ENCODE measurements at places on chromosomes 3 and 15.

DNA sequence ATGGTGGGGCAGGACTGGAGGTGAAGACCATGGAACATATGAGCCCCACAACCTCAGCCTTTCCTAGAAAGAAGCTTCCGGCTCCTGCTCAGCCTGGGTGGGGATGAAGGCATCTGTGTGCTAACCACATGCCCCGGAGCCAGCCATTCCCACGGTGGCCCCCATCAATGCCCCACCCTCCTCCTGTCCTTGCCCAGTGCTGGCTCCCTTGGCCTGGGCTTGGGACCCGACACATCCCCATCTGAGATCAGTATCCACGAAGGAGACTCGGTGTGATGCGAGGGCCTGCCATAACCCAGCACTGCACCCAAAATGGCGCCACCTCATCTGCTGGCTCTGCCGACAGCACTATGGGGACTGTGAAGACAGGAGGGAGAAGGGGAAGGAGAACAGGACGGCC, 16.5 kb upstream of the PLXND1 start:
- no peak for DNase-seq

GRCh38 chr15:66566963-66567531, 1.2 kb upstream of the LCTL start:
- peak; percentile 30 for DNase-seq

DNA sequence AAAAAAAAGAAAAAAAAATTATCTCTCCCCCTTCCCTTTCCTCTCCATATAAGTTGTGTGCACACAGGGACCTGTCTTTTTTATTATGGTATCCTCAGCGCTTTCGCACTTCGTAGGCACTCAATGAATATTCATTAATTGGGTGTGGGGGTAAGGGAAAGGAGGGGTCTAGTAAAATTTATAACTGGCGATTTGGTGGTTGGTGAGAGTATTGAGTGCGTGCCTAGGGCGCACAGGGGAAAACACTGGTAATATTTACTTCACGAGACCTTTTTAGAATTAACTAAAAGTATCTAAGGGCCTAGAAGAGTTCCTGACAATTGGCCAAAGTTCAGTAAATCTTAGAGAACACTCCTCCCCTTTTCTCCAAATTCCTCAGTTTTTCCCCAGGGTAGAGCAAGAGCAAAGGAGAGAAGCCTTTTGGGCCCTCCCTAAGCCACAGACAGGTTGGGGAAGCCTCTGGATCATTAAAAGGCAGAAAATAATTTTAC, 25.7 kb downstream of the TYRO3 start:
- DNase-seq = no peak

DNA sequence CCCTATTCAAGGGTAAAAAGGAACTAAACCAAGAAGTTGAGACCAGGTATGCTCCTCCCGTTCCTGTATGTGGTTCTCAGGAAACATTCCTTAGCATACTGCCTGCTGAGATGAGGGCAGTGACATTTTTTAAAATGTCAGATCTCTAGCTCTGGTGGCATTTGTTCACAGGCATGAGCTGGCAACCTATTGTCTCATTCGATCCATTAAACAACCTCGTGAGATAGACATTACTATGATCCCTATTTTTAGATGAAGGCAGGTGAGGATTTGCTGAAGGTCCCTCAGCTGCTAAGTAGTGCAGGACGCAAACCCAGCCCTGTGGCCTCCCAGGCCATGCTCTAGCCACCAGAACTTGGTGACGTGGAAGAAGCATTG, 74.9 kb downstream of the SIDT1 start:
- DNase-seq = no peak

DNA sequence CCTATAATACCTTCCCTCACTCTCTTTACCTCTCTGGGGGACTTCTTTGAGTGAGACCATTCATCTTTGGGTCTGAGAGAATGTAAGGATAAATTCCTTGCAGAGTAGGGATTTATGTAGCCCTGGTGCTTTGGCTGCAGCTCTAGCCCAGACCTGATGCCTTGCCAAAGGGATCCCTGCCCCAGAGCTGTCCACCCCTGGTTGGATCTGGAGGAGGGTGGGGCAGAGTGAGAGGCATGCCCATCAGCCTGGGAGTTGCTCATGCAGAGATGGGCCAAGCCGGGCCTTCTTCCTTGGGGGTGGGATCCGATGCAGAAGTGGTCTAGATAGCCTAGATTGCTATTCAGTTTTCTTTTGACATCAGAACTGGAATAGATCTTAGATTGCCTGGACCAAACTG, 31.5 kb downstream of the RTP1 start:
- DNase-seq = no peak

GRCh38 chr3:185460309-185460708, 38.5 kb downstream of the TMEM41A start:
- no peak for DNase-seq

- DNase-seq = no peak
These were observed 381.1 kb upstream of the CNTN4 start for GRCh38 chr3:1717524-1717923.

- no peak for DNase-seq
These were observed 51.3 kb downstream of the TPRG1 start for GRCh38 chr3:189222927-189223636.

DNA sequence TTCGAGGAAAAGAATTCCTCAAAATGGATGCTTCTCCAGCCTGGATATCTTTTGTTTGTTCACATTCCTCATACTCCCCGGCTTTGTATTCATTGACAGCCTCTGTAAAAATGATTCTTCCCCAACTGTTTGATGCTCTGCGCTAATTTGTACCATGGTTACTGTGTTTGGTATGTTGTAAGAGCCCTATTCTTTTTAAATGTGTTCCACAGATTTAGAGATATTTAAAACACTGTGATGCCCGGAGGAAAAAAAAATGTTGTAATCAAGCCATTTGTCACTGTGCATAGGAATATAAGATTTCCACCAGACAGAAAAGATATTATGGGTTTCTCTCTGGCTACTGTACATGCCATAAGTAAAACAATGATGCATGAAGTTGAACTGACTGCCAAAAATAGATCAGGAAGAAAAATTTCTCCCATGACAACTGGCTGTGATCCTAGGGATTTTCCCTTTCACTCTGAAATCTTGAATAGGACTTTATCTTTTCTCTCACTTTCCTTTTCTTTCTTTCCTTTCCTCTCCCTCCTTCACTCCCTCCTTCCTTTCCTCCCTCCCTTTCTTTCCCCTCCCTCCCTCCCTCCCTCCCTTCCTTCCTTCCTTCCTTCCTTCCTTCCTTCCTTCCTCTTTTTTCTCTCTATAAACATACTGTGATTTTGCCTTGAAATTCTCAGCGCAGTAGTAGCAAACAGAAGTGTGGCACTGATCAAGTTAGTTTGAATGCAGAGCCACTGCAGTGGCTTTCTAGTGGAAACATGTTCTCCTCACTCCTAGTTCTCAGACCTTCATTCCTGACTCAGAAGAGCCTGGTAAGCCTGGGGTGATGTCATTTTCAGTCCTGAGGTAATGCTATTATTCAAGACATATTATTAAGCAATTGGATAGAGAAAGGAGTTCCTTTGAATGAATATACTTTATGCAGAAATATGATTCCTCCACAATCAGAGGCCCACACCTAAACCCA, 254.9 kb upstream of the TBL1XR1 start:
- no peak for DNase-seq

- no peak for DNase-seq
These were observed 9.4 kb upstream of the SUMF1 start for GRCh38 chr3:4476496-4476895.

DNA sequence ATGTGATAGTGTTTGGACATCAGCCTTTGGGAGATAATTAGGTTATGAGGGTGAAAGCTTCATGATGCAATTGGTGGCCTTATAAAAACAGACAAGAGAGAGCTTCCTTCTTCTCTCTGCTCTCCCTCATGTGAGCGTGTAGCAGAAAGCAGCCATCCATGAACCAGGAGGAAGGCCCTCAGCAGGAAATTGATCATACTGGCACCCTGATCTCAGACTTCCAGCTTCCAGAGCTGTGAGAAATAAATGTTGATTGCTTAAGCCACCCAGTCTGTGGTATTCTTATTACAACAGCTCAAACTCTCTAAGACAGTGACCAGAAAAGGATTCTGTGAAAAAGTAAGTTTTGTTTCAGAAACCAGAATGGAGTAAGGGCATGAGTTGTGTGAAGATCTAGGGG, 13.3 kb downstream of the STAC start:
- no peak for DNase-seq

DNA sequence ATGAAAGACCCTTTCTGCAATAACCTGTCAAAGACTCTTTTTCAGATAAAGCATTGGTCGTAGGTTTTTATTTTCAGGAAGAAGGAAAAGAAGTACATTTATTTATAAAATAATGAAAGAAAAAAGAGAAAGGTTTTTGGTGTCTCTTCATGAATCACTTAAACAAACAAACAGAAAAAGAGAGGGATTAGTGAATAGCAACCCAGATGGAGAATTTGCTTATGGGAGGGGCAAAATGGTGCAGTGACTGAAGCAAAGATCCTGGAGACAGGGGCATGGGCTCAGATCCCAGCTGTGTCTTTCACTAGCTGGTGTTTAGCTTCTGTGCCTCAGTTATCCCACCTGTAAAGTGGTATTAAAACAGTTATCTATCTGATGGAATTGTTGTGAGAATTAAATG, 78.6 kb upstream of the PFN2 start:
- no peak for DNase-seq

- no peak for DNase-seq
These were observed 54.4 kb upstream of the HEG1 start for GRCh38 chr3:125110016-125110875.

DNA sequence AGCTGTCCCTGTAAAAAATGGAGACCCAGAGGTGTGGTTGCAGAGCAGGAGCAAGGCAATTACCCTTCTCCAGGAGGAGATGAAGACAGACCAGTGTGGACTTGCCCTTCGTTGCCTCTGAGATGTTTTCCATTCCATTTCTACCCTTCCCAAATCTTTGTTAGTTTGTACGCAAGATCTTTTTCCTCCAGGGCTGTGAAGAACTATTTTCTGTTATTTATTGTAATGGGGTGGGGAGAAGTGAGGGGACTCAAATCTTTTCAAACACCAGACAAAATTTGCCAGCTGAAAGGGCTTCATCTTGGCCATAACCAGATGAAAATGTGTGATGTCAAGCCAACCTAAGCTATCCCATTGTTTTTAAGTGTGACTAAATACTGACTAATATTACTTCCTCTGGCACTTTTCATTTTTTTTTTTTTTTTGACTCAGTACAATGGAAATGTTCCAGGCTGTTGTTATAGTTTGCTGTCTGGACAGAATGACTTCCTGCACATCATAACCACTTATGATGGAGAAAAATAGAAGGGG, 271.3 kb upstream of the TPRG1 start:
- DNase-seq = no peak

GRCh38 chr3:150324788-150325187, 83.3 kb upstream of the TSC22D2 start:
- no peak for DNase-seq

- DNase-seq = no peak
These were observed 610 bp downstream of the ARID3B start for GRCh38 chr15:74541494-74542165.

GRCh38 chr3:54999811-55000210, 72.0 kb upstream of the LRTM1 start:
- no peak for DNase-seq

GRCh38 chr15:92306663-92307062, 87.0 kb upstream of the ST8SIA2 start:
- DNase-seq = peak; percentile 2

DNA sequence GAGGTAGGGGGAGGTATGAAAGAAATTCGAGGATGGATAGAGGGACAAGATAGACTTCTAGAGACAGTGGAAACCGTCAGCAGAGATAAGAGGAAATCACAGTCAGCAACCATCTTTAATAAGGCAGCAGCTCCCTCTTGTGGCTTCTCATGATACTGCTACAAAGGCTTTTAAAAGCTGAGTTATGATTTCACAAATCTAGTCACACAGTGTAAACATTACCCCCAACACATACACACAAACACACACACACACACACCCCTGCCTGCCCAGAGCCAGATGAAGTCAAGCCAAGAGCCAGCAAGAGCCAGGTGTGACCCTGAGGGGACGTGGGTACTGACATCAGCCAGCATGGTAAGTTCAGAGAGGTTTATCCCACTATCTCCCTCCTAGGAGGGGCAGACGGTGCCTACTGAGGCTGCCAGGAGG, 18.9 kb upstream of the TGM5 start:
- DNase-seq = peak; percentile 6

DNA sequence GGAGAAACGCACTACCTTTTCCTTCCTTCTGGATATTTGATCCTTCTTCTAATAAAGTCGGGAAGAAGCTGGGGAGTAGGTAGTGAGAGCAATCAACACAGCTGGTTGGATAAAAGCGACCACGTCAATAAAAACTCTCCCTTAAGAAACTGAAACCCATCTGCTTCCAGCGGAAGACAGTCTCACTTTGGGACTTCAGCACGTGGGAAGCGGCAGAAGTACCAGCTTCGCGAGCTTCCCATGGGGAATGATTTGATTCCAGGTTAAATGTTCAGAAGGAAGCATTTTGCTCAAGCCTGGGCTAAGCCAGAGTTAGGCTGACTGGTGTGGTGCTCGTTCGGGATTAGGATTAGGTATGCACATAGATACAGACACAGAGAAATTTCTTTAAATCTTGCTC, 262.3 kb upstream of the LYSMD4 start:
- no peak for DNase-seq

- no peak for DNase-seq
These were observed 27.6 kb upstream of the ANKDD1A start for GRCh38 chr15:64883997-64884511.

DNA sequence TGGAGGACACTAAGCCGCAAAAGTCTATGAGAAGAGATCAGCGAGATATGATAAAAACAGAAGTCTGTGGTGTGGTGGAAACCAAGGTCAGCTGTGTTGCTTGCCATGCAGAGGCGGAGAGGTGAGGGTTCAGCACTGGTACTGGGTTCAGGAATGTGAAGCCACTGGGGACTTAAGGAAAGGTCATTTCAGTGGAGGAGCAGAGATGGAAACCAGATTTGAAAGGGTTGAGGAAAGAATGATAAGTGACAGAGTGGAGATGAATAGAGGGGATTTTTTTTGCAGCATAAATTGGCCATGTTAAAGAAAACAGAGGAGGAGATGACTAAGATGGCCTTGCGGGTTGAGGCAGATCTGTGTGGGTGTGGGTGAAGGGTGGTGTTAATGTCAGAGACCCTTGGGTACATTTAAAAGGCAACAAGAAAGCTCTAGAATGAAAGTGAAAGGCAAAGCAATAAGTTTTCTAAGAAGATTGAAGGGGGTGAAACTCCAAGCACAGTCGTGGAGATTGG, 265.5 kb downstream of the ADAMTSL3 start:
- DNase-seq = no peak

DNA sequence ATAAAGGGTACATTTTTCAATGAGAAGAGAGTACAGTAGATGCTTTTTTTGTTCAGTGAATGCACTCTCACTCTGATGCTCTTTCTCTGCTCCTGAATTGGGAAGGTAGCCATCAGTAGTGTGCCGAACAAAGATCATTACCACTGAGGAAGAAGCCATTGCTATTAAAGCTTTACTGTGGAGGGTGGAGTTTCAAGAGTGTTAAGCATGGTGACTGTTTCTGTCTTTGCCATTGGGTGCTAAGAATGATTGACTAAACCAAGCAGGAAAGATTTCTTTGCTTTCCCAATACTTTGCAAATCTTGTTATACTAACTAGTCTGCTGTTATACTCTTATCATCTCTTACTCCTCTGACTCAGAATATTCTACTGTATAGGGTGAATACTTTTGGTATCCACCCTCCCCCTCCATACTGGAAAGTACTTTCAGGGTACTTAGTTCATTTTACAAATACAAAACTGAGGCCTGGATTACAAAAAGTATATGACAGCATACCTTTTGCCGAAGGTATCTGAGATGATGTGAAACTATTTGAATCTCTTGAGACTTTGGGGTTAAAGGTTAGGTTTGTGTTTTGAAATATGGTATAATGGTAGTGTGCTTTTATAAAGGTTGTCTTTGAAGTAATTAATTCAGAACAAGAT, 1.7 kb downstream of the RAB11A start:
- no peak for DNase-seq

Measured in NCI-H1930 (cell line).